ENCODE measurements at places on chromosomes 1 and 21.

GRCh38 chr1:8862528-8862927 is 16.0 kb downstream of the ENO1 start:
- DNase-seq = no peak

DNA sequence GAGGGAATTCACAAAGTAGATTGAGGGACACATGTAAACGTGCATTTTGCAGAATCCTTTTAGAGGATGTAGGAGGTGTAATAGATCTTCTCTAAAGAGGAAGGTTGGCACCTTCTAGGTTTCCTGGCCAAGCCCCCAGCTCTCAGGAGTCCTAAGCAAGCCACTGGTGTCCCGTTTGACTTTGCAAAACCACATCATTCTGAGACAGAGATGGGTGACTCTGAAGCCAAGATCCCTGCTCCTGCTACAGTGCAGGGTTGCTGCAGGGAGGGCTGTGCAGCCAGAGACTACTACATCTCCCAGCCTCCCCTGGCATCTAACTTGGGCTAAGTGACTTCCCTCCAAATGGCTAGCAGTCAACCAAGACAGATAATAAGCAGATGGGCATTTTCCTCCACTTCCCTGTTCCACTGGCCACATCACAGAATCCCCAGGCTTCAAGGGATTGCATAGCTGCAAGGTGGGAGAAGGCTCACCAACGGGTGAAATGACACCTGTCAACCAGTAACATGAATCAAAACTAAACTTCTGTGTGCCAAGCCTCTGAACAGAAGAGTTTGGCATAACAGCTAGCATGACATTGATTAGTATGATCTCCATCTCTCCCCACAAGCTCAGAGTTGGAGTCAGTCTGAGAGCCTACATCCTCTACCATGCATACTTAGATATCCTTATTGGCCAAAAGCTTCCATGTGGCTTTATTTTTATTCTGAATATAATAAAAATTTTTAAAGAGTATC is 129.6 kb upstream of the COA6 start:
- DNase-seq = no peak

- DNase-seq = no peak
These were observed 59.3 kb upstream of the NTPCR start for GRCh38 chr1:232891071-232891470.

DNA sequence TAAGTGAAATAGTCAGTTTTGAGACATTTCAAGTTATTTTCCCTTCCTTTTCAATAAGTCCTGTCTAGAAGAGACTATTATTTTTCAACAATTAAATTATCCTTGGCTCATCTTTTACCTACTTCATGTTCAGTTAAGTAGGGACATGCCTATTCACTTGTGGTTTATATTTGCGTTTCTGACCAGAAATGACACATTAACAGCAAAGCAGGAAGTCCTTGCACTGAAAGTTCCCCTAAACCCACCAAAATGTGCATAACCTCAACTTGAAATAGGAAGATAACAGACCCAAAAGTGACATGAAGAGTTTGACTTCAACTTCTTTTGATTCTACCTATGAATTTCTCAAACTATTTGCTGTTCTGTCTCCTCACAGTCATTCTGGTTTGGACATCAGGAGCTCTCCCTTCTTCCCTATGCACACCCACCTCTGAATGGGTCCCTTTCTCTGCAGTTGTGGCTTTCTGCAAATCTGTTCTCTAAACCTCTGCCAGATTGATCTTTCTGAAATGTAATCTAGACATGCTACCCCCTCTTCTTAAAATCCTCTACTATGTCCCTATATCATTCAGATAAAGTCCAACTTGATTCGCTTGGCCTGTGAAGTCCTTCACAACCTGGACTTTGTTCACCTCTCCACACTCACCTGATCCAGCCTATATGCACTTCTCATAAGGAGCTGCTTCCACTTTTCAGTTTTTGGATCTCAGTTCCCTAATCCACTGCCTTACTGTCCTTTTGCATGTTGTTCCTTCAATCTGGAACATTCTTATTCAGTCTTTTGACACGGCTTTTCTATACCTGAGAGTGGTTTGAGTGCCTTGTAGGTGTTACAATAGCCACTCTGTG is 661.5 kb upstream of the ADGRL4 start:
- no peak for DNase-seq

DNA sequence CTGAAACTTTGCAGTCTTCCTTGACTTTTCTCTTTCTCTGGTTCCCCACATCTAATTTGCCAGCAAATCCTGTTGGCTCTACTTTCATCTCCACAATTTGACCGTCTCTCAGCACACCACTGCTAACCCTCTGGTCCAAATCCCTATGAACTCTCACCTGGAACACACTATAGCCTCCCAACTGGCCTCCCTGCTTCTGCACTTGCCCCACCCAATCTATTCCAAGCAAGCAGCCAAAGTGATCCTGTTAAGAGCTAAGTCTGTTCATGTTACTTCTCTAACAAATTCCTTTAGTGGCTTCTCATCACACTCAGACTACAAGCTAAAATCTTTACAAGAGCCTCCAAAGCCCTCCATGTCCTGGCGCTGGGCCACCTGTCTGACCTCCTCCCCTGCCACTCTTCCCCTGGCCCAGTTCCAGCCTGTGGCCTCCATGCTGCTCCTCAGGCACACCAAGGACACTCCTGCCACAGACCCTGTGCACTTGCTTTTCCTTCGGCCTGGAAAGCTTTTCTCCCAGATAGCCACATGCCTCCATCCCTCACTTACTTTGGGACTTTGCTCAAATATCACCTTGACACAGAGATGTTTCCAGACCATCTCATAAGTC is 104.1 kb downstream of the DTL start:
- DNase-seq = no peak

DNA sequence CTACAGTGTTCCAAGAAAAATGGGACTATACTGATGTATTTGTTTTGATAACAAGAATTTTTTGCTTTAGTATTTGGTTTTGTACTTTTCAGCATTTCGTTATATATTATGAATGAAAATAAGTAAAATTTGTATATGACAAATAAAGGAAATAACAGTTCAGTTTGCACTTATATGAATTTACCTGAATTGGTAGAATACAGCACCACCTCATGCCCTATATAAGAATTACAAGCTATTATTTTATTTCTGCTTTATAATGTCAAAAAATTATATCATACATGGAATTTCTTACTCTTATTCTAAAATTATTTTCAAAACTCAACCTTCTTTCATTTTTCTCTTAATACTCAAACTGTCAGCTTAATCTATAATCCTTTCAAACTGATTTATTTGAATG is 14.6 kb downstream of the EFCAB7 start:
- no peak for DNase-seq

GRCh38 chr1:154405747-154406571 is 816 bp downstream of the IL6R start:
- DNase-seq = no peak
